ENCODE measurements at places on chromosomes 7 and 10.

DNA sequence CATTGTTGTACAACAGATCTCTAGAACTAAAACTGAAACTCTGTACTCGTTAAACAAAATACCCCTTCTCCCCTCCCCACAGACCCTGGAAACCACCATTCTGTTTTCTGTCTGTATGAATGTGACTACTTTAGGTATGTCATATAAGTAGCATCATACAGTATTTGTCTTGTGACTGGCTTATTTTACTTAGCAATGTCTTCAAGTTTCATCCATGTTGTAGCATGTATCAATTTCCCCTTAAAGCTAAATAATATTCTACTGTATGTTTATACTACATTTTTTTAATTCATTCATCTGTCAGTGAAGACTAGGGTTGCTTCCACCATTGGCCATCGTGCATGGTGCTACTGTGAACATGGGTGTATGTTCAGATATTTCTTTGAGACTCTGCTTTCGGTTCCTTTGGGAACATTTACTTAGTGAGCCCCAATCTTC, 71.2 kb upstream of the RPA3 start:
- DNase-seq = no peak

GRCh38 chr7:94654783-94655125, 1.2 kb downstream of the SGCE start:
- no peak for DNase-seq

DNA sequence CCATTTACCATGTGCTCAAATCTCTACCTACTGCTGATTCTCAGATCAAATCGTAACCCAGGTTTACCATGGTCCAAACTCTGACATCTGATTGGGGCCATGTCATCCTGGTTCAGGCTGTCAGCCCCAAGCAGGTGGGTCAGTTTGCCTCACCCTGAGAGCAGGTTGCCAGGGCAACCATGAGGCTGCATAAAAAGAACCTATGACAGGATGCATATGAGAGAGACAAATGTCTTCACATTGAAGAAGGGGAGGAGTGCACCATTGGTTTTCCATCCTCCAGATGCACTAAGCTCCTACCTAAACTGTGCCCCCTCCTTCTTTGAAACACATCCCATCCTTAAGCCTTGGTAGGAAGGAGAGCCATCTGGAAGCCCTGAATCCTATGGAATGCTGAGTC, 10.2 kb downstream of the PRSS1 start:
- no peak for DNase-seq

- DNase-seq = no peak
These were observed 27.3 kb downstream of the AHCYL2 start for GRCh38 chr7:129252128-129252527.

DNA sequence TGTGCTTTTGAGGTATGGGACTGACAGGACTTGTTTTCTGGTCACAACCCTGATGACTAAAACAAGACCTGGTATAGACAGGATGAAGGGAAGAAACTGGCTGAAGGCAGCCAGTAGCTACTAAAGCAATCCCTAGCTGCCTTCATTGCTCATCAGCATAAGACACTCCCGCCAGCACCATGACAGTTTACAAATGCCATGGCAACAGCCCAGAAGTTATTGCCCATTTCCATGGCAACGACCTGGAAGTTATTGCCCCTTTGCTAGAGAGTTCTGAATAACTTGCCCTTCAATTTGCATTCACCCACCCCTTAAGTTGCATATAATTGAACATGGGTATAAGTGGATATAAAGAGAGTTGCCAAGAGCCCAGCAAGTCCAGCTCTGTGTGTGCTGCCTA, 169.6 kb upstream of the FAM171A1 start:
- no peak for DNase-seq

- DNase-seq = no peak
These were observed 111.7 kb upstream of the BTBD16 start for GRCh38 chr10:122159141-122159970.

- no peak for DNase-seq
These were observed 123.3 kb upstream of the GAD2 start for GRCh38 chr10:26093229-26093628.

DNA sequence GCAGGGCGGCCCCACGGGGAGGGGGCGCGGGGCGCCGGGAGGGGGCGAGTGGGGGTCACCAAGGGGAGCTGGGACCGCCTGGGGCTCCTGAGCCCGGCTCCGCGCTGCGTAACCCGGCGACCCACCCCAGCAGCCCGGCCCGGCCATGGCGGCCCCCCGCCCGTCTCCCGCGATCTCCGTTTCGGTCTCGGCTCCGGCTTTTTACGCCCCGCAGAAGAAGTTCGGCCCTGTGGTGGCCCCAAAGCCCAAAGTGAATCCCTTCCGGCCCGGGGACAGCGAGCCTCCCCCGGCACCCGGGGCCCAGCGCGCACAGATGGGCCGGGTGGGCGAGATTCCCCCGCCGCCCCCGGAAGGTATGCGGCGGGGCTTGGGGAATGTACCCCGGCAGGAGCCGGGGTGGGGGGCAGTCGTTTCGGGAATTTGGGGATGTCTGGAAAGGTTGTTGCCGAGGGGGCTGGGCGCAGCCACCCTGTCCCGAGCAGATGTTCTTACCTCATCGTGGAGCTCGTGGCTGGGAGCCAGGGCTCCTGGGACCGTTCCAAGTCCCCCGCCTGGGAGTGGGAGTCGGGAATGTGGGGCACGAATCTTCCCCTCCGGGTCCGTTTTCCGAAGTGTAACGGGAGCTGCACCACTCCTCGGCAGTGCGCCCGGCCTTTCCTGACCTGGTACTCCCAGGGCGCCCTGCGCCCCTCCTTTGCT, 431 bp downstream of the ZYX start:
- no peak for DNase-seq

- no peak for DNase-seq
These were observed 175.9 kb downstream of the ANKRD30A start for GRCh38 chr10:37301271-37301670.

DNA sequence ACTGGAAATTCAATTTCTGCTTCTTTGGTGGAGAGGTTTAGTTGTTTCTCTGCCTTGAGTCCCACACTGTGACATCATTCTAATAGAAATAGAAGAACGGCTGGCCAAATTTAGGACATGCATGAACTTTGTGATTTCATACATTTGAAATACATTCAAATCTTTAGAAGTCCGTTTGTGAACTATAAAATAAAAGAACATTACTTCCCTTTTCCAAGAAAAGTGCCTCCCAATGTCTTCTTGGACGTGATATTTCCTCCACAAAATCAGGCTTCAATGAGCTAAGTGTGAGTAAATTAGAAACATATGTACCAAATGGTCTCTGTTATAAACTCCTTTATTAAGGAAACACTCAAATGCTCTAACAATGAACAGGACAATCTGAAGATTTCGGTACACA, 314.5 kb upstream of the AKR1E2 start:
- no peak for DNase-seq

DNA sequence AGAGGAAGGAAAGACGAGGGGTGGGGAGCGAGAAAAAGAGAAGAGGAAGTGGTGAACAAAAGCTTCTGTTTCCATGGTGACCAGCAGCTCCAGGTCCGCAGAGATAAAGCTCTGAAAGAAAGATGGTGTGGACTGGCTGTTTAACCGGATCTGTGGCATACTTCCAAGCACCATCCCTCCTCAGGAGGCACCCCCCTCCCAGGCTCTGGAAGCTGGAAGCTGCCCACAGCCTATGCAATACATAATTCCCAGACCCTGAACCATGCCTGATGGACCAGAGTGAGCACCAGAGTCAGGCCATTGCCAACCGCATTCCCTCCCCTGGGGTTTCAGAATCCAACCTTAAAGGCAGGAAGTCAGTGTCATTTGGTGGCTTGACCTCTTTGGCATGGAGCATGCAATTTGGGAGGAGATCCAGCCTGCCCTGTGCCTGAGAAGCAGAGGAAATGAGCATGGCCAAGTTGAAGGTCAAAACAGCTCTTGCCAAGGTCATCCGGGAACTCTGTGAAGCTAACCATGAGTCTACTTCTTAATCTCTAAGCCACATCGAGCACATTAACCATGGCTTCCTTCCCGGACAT, 22.2 kb upstream of the CPXM2 start:
- no peak for DNase-seq

DNA sequence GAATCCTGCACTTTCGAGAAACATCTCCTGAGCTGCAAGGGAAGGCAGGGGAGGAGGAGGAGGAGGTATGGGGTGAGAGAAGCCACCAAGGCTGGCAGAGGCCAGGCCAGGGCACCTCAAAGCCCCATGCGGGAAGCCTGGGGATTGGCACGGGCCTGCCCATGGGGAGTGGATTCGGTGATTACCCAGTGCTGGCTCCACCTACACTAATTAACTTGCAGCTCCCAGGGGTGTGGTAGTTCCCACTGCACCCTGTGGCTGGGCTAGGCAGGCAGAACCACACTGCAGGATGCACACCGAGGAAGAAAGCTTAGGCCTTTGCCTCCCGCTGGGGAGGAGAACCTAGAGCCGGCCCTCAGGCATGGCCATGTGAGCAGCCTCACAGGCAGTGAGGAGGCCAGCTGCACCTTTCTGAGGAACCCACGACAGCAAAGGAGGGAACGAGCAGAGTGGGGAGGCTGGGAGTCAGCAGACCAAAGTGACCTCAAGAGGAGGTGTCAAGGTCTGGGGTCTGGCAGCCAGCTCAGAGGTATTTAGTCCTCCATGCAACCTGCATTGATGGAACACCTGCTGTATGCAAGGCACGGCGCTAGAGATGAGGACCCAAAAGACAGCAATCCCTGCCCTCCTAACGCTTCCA, 27.2 kb downstream of the GRID1 start:
- DNase-seq = no peak

GRCh38 chr10:60573336-60573735, 183.7 kb upstream of the ANK3 start:
- peak; percentile 86 for DNase-seq

DNA sequence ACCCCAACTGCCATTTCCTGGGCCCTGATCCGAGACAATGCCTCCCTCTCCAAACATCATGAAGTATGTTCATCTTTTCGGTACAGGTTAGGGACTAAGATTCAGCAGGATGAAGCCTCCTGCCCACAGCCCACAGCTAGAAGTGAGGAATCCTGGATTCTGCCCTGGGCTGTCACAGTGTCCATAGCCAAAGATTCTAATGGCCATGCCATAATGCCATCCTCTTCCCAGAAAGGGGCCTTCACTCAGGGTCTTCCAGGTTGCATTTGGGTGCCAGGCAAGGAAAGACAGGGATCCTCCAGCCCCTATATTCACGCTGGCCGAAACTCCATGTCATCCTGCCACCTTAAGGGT, 15.7 kb upstream of the ZMIZ1 start:
- no peak for DNase-seq

- DNase-seq = no peak
These were observed 238.2 kb downstream of the BUB3 start for GRCh38 chr10:123392182-123392963.

GRCh38 chr7:108102671-108103312, 27.4 kb downstream of the LAMB4 start:
- DNase-seq = no peak

GRCh38 chr10:24481241-24481640, 242.4 kb downstream of the ARHGAP21 start:
- DNase-seq = no peak

- no peak for DNase-seq
These were observed 218.3 kb downstream of the AHR start for GRCh38 chr7:17516771-17517170.

DNA sequence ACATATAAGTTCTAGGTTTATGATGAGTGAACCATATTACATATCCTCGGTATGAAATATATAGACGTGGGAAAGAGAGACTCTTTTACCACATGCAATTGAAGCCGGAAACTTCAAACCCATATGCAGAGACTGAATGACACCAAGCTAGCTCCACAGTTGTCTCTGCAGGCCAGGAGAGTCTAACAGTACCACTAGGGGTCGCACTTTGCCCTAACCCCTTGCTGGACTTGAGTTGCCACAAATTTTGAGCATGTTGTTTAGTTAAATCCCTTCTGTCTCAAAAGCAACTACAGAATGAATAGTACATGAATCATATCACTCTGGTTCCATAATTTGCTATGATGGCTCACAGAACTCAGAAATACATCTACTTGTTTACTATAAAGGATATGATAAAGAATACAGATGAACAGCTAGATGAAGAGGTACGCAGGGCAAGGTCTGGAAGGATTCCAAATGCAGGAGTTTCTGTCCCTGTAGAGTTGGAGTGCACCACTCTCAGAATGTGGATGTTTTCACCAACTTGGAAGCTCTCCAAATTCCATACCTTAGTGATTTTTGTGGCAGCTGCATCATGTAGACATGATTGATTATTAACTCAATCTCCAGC, 112.4 kb upstream of the YAE1 start:
- DNase-seq = peak; percentile 31

DNA sequence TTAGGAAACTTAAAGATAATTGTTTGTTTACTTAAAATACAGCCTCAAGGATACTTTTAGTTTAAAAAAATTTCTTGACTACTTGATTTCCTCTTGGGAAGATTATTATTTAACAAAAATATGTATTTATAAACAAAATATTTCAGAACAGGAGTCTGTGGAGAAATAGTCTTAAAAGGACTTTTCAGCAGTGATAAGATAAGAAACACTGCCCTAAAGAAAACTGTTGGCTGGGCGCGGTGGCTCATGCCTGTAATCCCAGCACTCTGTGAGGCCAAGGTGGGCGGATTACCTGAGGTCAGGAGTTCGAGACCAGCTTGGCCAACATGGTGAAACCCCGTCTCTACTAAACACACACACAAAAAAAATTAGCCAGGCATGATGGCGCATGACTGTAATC, 22.6 kb upstream of the HERPUD2 start:
- no peak for DNase-seq

DNA sequence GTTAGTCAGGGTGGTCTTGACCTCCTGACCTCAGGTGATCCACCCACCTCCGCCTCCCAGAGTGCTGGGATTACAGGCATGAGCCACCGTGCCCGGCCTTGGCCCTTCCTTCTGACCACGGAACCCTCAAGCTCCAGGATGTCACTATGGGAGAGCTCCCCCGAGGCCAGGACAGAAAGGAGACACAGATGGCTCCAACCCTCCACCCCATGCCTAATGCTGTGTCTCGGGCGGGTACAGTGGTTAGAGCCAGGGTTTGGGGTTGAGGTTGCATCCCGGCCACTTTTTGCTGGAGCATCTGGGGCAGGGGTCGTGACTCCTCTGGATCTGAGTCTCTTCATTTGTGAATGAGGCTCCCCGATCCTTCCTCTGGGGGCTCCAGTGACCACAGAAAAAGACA, 8.1 kb downstream of the MYL10 start:
- no peak for DNase-seq

GRCh38 chr10:92404612-92405418, 113.8 kb downstream of the MARCHF5 start:
- DNase-seq = no peak

GRCh38 chr10:106158241-106158640, 1006.3 kb downstream of the SORCS1 start:
- DNase-seq = no peak

- no peak for DNase-seq
These were observed 46.2 kb downstream of the CCDC71L start for GRCh38 chr7:106614751-106615150.

DNA sequence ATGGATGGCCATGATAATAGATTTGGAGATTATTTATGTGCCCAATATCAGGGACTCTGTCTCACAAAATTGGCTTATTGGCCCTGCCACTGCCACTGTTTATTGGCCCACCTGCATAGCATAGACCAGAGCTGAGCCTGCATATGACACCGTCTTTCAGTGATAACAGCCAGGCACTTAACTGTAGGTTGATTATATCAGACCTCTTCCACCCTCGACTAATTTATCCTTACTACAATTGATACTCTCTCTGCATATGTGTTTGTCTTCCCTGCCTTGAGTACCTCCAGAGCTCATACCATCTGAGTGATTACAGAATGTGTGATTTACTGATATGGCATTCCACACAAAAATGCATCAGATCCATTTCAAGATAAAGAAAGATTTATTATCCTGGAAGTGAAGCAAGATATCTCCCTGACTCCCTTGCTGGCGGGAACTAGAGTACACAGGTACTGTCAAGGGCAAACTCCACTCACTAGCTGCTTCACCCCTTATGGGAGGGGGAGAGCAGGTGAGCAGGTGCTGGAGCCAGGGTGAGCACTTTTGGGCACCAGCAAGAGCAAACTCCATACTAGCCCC, 13.1 kb upstream of the SAMD9L start:
- DNase-seq = no peak
